ENCODE measurements at places on chromosomes 13 and 19.

GRCh38 chr13:49649244-49649962 lies 21.1 kb downstream of the ARL11 start:
- no peaks in the 10 kb centered on the region for H3K27me3 ChIP-seq
- no peak overlapping the region for H3K27ac ChIP-seq
- no peaks in the 10 kb centered on the region for H3K36me3 ChIP-seq
- DNase-seq = no peak
- H3K4me3 ChIP-seq = no peak overlapping the region

DNA sequence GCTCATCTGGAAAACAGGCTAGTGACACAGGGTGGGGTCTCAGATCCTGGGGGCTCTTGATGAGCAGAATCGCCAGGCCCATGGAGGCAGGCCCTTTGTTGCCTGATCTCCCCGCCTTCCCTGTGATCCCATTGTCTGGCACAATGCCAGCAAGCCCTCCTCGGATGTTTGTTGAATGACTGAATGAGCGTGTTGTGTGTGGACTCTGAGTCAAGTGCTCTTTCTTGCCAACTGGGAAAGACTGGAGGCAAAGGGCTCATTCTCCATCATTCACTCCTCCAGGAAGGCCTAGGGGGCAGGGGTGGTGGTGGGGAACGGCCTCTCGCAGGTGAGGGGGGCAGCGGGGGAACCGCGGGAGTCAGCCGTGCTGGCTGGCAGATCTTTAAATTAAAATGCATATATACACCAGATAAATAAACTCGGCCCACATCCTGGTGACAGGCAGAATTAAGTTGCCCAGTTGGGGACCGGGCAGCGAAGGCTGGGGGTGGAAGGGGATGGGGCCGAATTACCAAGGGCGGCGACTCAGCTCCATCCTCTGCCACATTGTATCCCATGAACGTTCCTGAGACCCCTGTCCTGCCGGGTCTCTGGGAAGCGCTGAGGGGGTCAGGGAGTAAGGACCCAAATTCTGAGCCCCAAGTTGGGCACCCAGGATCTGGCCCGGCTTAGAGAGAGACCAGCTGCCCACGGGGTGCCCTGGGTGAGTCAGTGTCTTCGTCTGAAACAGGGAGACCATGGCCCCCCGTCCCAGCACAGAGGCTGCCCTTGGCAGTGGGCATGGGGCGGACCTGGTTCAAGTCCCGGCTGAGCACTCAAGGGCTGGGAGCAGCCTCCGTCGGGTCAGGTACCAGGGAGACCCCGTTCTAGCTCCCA lies 24.5 kb downstream of the EFNA2 start:
- no peaks in the 10 kb centered on the region for H3K36me3 ChIP-seq
- no peak for DNase-seq
- peaks cover 9% of the 10 kb centered on the region for H3K27me3 ChIP-seq
- H3K4me3 ChIP-seq = no peak overlapping the region
- H3K4me1 ChIP-seq = no peaks in the 10 kb centered on the region

- peaks cover 47% of the 10 kb centered on the region for H3K36me3 ChIP-seq
- H3K4me1 ChIP-seq = no peaks in the 10 kb centered on the region
- H3K27me3 ChIP-seq = no peaks in the 10 kb centered on the region
- no peak for DNase-seq
- H3K27ac ChIP-seq = no peak overlapping the region
- no peak overlapping the region for H3K4me3 ChIP-seq
Observed at GRCh38 chr13:113322043-113322461, 25.0 kb downstream of the LAMP1 start.

DNA sequence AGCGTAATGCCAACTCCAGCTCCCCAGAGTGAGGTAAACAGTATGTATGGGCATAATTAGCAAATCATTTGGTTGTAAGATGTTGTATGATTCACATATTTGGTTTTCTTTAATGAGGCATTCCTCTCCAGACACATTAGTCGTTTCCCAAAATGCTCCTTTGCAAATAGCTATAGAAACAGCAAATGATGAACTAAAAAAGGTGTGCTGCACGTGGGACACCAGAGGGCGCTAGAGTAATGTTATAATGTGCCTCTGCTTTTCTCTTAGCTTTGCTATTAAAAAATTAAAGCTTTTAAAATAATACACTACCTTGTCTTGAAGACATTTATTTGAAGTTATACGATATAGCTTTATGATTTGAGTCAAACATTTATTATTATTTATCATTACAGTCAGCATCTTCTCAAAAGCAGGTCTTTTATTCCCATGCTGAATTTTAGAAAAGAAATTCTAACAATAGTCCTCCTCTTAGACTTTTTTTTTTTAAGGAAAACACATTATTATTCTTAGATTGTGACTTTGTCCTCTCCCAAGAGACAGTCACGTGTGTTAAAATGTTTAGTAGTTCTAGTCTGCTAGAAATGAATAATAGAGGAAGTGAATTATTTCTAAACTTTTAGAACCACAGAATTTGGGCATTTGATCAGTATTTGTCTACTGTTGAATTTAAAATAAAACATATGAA lies 121.6 kb upstream of the FRY start:
- no peak overlapping the region for H3K27ac ChIP-seq
- peak; percentile 42 for DNase-seq
- no peaks in the 10 kb centered on the region for H3K36me3 ChIP-seq
- H3K27me3 ChIP-seq = no peaks in the 10 kb centered on the region
- H3K4me1 ChIP-seq = no peaks in the 10 kb centered on the region

- no peaks in the 10 kb centered on the region for H3K27me3 ChIP-seq
- H3K4me3 ChIP-seq = no peak overlapping the region
- no peak for DNase-seq
- no peak overlapping the region for H3K27ac ChIP-seq
Observed at GRCh38 chr19:8025316-8025715, 19.9 kb upstream of the ELAVL1 start.

GRCh38 chr13:66665991-66666390 lies 564.1 kb downstream of the PCDH9 start:
- H3K27ac ChIP-seq = no peak overlapping the region
- no peak overlapping the region for H3K4me3 ChIP-seq
- no peaks in the 10 kb centered on the region for H3K27me3 ChIP-seq

DNA sequence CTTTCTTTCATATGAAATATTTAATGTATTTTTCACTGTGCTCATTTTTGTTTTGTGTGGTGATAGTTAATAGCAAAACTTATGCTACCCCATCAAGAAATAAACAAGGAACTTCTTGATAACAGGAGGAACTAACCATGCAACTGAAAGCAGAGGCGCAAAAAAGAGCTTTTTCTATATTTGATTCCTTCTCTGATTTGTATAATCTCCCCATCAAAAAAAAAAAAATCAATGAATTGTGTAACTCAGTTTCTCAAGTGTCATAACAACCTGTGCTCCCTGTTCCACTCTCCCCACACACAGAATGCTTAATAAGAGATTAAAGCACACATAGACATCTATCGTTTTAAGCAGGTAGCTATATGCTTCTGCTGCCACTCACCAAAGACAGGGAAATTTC lies 67.3 kb upstream of the MED4 start:
- no peaks in the 10 kb centered on the region for H3K36me3 ChIP-seq
- no peaks in the 10 kb centered on the region for H3K27me3 ChIP-seq
- no peak overlapping the region for H3K4me3 ChIP-seq
- H3K4me1 ChIP-seq = peaks cover 16% of the 10 kb centered on the region
- DNase-seq = no peak
- H3K27ac ChIP-seq = peak overlapping the region; percentile 23

- peaks cover 8% of the 10 kb centered on the region for H3K36me3 ChIP-seq
- H3K4me1 ChIP-seq = no peaks in the 10 kb centered on the region
- no peaks in the 10 kb centered on the region for H3K27me3 ChIP-seq
- no peak for DNase-seq
- no peak overlapping the region for H3K4me3 ChIP-seq
Observed at GRCh38 chr13:100667894-100668293, 6.7 kb downstream of the TMTC4 start.

DNA sequence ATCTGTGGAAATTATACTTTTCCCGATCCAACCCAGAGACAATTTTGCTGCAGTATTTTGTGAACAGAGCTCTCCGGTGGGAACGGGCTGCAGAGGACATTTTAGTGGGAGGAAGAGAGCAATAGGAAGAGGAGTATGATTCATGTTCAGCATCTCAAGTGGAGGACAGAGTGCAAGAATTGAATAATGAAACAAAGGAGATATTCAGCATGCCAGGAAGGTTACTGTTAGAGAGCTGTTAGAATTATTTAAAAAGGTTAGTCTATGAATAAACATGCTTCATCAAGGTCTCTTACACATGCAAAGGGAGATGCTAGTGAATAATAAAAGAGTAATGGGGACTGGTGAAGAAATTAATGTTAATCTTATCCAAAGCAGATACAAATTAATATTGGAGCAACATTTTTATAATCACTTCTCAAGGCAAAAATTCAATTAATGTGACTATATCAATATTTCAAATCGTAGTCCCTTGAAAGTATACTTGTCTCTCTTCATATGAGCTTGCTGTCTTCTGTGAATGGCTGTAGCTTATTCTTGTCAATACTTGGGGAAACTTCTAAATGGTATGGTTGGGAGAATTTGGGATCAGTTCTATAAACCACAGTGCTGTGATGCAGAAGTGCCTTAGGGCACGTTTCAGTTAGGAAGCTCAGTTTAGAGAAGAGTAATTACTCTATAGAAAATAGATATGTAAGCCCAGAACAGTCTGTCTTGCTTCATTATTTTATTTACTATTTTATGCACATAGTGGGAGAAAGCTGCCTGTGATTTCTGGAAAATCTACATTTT lies 1165.8 kb downstream of the OLFM4 start:
- H3K36me3 ChIP-seq = no peaks in the 10 kb centered on the region
- no peaks in the 10 kb centered on the region for H3K27me3 ChIP-seq
- no peak overlapping the region for H3K4me3 ChIP-seq
- H3K27ac ChIP-seq = no peak overlapping the region

DNA sequence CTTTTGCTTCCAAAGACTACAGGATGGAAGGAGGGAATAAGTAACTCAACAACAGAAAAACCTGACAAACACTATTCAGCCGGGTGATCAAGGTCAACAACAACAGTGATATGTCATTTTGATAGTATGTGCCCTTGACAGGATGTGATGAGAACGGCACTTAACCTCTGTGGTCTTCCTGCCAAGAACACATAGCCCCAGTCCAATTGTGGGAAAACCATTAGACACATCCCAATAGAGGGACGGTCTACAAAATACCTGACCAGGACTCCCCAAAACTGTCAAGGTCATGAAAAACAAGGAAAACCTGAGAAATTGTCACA lies 43.1 kb upstream of the AMER2 start:
- H3K36me3 ChIP-seq = no peaks in the 10 kb centered on the region
- DNase-seq = no peak
- no peak overlapping the region for H3K27ac ChIP-seq
- no peaks in the 10 kb centered on the region for H3K27me3 ChIP-seq
- H3K4me1 ChIP-seq = no peaks in the 10 kb centered on the region
- H3K4me3 ChIP-seq = no peak overlapping the region

GRCh38 chr19:45171211-45171623 lies 6.8 kb downstream of the TRAPPC6A start:
- no peaks in the 10 kb centered on the region for H3K36me3 ChIP-seq
- peaks cover 7% of the 10 kb centered on the region for H3K4me1 ChIP-seq
- no peak overlapping the region for H3K27ac ChIP-seq
- no peak for DNase-seq
- H3K27me3 ChIP-seq = no peaks in the 10 kb centered on the region
- H3K4me3 ChIP-seq = no peak overlapping the region

DNA sequence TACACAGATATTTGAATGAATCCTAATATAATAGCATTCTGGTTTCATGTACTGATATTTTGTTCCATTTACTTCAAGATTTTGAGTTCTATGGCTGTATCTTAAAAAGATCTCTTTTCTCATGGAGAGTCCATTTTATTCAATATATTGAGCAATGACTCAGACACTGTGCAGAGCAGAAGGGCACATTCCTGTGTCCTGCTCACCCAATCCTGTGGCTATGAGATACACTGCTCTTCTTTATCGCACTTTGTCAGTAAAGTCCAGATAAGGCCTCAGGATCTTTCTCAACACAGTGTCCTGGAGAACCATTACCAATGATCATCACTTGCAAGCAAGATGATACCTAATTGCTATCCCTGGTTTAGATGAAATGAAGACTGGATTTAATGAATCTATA lies 155.0 kb downstream of the CYSLTR2 start:
- DNase-seq = no peak
- no peaks in the 10 kb centered on the region for H3K36me3 ChIP-seq
- H3K27me3 ChIP-seq = no peaks in the 10 kb centered on the region
- no peak overlapping the region for H3K27ac ChIP-seq
- no peaks in the 10 kb centered on the region for H3K4me1 ChIP-seq
